Right cardiac atrium (tissue), 5 donors: ENCODE measurements at places on chromosomes 13 and 19. TPM values are rescaled to one million over a fixed set of nuclear protein-coding genes. Genes with fewer than 3 reads are reported as not detected.
A peak's percentile ranks its signal among the peaks of the same experiment; 100 is the strongest.

- no peak for DNase-seq
These were observed 1092.3 kb downstream of the EFNB2 start for GRCh38 chr13:105442949-105443699.

GRCh38 chr13:102033386-102033785, 368.5 kb downstream of the FGF14 start:
- DNase-seq = no peak

- DNase-seq = peak; percentile 69
These were observed 505 bp downstream of the ZSWIM4 start for GRCh38 chr19:13795595-13796300.

- no peak for DNase-seq
These were observed 431.4 kb downstream of the FGF9 start for GRCh38 chr13:22102271-22102670.

- DNase-seq = no peak
These were observed 75.6 kb upstream of the TM9SF2 start for GRCh38 chr13:99425485-99426341.

DNA sequence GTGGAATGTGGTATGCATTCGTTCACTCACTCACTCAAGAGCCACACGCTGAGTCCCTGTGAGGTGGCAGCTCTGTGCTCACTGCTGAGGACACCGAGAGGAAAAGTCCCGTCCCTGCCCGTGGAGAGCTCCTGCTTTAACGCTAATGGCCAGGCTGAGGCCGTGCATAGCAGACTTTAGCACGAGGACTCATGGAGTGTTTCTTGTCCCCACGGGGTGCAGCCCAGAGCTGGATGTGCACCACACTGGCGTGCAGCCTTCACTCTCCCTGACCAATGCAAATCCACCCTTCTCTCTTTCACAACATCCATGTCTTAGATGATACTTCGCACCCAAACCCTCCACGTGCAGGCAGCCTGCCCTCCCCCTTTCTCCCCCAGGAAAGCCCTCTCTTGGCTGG, 159.6 kb upstream of the ZNF536 start:
- DNase-seq = no peak

DNA sequence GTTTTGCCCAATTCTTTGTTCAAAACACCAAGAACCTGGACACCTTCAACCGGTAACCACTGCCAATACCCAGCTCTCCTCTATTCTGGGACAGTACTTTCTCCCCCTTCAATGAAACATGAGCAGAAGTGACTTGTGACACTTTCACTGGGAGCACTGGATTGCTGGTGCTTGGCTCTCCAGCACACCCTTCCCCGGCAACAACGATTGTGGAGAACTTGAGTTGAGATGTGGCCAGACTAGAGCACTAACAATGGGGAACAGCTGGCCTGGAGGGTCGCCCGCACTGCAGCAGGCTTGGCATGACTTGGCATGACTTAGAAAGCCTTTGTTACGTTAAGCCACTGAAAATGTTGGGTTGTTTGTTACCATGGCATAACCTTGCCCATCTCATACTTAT, 7.5 kb upstream of the B3GLCT start:
- no peak for DNase-seq

DNA sequence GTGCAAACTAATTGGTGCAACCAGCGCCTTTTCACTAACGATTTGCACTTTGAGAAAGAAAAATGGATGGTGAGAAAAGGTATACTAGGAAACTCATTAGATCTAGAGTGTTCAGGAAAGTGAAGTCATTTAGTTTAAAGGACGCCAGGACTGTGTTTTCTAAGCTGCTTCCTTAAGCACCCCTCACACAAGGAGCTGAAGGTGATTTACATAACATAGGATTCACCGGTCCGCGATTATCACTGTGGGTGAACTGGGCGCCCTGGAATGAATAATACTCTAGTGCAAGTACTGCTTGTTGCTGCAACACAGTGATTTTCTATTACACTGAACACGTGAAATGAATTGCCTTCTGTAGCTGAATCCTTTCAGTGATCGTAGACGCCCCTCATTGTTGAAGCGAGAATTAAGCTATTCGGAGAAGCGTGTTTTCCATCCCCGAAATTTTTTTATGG, 2.6 kb upstream of the MAB21L1 start:
- DNase-seq = no peak

GRCh38 chr19:13013649-13014048, 18.4 kb downstream of the NFIX start:
- peak; percentile 62 for DNase-seq

GRCh38 chr13:71618159-71618558, 248.8 kb downstream of the DACH1 start:
- no peak for DNase-seq

DNA sequence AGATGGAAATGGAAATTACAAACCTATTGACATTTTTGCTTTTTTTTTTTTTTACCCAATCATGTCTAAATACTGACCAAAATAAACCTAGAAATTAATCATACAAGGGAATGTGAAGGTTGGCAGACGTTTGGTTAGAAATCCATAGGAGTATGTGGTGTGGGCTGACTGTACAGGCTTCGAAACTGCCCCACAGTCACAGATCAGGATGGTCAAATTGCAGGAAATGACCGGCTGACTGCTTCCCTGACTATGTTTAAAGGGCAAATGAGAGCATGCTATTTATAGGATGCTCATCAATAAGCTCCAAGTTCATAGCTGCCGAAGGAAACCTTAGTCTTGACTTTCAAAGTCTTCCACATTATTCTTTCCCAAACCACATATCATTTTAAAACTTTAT, 118.4 kb downstream of the COG6 start:
- DNase-seq = no peak

GRCh38 chr19:1969176-1970002, 28.4 kb downstream of the CSNK1G2 start:
- peak; percentile 37 for DNase-seq

DNA sequence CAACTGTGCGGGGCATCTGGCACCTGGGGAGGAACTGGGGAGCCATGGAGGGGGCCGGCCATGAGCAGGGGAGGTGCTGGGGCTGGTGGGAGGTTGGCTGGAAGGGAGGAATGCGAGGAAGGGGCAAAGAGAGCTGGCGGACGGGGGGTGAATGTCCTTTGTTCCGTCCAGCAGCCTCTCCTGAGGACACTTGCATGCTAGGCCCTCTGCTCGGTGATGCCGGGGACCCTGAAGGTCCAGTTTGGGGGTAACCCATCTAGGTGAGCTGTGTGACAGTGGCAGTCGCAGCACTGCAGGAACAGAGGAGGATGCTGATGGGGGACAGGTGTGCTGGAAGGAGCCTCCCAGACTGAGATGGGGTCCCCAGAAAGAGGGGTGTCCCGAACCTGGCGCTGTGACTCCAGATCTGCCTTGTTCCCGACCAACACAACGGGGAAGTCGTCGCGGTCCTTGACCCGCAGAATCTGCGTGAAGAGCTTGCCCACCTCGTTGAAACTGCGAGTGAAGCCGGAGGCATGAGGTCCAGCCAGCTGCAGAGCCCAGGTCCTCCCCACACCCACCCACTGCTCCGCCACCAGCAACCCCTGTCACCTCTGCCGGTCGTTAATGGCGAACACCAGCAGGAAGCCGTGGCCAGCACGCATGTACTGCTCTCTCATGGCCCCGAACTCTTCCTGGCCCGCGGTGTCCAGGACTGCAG, 3.6 kb downstream of the RRAS start:
- no peak for DNase-seq

DNA sequence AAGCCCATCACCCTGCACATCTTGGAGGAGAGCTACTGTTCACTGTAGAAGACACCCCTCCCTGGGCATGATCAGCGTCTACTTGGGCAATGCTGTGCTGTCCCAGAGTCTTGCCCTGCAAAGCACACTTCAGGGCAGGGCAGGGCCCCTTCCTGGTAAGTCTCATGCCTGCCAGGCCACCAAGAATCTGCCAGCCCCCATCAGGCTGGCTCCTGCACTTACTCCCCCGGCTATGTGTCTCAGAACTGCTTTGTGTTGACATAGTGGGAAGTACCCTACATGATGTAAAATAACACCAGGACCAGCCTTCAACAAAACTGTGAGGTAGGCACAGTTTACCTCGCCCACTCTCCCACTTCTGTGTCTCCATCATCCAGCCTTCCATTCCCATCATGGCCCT, 27.8 kb upstream of the ATP12A start:
- no peak for DNase-seq

GRCh38 chr13:87798536-87798935, 127.4 kb downstream of the SLITRK5 start:
- DNase-seq = no peak

DNA sequence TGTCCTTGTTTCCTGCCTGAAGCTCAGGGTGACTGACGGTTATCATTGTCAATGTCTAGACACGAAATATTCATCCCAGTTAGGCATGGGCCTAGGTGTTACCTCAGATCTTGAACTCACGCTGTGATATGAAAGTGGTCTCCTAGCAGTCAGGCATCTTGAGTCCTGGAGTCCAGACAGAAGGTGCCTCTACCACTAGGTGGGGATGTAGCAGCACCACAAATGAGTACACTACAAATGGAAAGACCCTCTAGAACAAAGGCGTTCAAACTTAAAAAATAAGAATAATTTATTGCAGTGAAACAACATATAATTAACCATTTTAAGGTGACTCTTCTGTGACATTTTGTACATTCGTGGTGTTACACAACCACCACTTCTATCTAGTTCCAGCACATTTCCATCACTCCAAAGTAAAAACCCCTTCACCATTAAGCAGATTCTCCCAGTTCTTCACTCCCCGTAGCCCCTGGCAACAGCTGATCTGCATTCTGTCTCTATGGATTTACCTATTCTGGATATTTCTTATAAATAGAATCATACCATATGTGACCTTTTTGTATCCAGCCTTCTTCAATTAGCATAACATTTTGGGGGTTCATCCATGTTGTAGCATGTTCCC, 11.9 kb upstream of the FRY start:
- DNase-seq = peak; percentile 27

- DNase-seq = no peak
These were observed 398.9 kb downstream of the GPC6 start for GRCh38 chr13:93625536-93625935.

DNA sequence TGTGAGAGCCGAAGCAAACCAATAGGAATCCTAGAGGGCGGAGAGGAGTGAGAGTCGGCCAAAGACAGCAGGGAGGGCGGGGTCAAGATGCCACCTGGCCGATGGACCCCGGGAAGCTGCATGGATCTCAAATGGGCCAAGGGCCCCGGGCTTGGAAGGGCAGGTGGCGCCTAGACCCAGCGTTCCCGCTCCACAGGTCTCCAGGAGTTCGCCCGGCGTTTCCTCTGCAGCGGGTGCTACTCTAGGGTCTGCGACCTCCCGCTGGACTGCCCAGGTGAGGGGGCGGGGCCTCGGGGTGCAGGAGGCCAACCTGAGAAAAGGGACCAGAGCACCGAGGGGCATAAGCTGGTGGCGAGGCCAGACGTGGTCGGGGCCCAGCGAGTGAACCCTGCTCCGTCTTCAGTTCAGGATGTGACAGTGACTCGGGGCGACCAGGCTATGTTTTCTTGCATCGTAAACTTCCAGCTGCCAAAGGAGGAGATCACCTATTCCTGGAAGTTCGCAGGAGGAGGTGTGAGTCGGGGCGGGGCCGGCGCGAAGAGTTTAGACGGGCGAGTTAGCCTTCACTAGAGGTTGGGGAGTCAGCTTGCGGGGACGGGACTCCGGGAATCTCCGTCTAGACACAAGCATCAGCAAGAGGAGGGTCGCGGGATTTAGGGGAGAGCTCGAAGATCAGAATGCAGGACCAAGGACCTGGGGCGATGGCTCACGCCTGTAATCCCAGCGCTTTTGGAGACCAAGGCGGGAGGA, 9.9 kb downstream of the SPACA6 start:
- DNase-seq = no peak

GRCh38 chr19:44617110-44617880, 3.9 kb downstream of the IGSF23 start:
- DNase-seq = no peak

DNA sequence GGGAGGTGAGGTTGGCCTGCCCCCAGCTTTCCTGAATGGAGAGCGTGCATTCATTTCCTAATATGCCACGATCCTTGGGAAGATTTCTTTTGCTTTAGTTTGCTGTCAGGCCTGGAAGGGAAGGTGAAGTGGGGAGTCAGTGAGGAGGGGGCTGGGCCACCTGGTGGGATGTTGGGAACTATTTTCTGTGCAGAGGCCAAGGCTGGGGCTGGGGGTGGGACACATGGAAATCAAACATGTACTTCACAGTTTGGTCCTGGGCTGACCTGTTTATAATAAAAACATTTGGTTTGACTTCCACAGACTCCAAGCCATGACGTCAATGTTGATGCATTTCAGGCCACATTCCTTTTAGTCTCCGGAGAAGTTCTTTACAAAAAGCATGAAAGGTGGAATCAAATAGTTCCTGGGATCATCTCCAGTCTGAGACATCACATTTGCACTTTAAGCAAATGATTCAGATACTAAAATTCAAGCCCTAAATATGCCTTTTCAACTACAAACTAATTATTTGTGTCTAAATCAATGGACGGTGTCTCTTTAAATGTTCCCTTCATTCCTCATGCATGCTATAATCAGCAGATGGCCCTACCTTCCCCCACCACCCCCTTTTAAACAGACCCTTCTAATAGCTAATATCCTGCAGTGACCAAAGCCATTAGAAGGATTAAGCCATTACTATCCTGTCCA, 41.5 kb upstream of the MEDAG start:
- no peak for DNase-seq

DNA sequence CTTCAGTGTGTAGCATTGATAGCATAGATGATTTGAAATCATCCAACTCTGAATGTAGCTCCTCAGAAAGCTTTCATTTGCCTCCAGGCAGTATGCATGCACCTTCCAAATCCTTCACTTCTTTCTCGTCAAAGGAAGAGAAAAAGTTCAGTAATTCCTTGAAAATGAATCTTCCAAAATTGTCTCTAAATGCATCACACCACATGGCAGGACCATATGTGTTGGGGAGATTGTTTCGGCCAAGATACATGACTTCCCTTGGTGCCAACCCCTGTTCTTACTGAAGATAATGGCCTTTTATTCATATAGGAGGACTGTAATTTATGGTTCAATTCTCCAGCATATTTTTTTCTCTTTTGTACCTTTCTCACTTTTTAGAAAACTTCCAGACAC, 315.6 kb upstream of the SPRY2 start:
- no peak for DNase-seq

DNA sequence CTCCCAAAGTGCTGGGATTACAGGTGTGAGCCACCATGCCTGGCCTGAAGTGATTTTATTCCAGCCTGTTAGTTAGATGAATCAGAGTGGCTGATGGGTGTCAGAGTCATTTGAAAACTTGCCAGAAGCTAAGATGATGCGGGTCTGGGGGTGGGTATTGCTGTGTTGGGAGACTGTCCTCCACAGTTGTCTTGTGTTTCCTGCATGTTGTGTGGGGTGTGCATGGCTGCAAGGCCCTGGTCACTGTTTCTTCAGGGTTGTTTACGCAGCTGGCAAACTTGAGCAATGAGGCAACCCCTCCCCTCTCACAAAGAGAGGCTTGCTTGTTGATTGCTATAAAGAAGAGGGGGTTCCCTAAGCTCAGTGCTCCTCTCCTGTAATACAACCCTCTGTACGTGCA, 71.8 kb downstream of the TRPM4 start:
- DNase-seq = no peak

- DNase-seq = peak; percentile 38
These were observed 101.4 kb downstream of the STK24 start for GRCh38 chr13:98475522-98475921.

Gene NAPSA
- 0.84 TPM for total RNA-seq

Gene SLITRK6
- total RNA-seq = 4.5 TPM

Gene PPP1R12C
- total RNA-seq = 125 TPM

Gene RASIP1
- 13.8 TPM for total RNA-seq

Gene CGB3
- total RNA-seq = not detected

Gene CYP2S1
- 1.1 TPM for total RNA-seq

Gene ZNF180
- 5.3 TPM for total RNA-seq

Gene MOB3A
- 20.9 TPM for total RNA-seq

Gene DLL3
- total RNA-seq = not detected

Gene ZNF701
- total RNA-seq = 18.8 TPM

Gene KIR2DL3
- not detected for total RNA-seq

Gene ABHD13
- total RNA-seq = 5.6 TPM

Gene ZNF490
- 4.9 TPM for total RNA-seq
